ENCODE measurements at places on chromosomes 13 and 19.
A peak's percentile ranks its signal among the peaks of the same experiment; 100 is the strongest.

- DNase-seq = peak; percentile 28
Observed at GRCh38 chr19:47228168-47228936, 2.6 kb downstream of the BBC3 start.

GRCh38 chr13:26074706-26075105 is 22.9 kb upstream of the SHISA2 start:
- DNase-seq = no peak

DNA sequence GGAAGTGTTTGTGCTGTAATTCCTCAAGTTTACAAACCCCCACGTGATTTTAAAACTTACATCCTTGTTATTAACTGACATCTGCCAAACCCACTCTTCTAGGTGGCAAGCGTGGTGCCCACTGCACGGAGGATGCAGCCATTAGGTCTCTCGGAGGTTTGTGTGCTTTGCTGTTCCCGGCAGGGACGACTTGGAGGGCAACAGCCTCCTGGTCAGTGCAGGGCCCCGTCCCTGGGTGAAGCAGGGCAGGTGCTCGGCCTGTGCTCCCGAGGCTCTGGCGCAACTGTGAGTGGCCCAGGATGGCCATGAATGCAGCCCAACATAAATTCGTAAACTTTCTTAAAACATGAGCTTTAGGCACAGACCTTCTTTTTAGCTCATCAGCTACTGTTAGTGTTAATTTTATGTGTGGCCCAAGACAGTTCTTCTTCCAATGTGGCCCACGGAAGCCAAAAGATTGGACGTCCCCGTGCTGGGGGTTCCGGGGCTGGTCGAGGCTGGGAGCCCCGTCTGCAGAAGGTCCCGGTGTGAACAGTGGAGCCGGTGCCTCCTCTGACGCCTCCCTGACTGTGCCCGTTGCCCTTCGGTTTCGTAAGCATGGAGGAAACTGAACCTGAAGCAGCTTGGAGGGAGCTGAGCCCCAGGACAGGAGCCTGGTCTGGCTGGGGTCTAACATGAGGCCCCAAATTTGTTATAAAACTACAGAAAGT is 11.9 kb downstream of the GAS6 start:
- no peak for DNase-seq

- no peak for DNase-seq
Observed at GRCh38 chr19:1510442-1510806, 2.4 kb downstream of the ADAMTSL5 start.

GRCh38 chr13:44013758-44014291 is 134.1 kb downstream of the LACC1 start:
- DNase-seq = no peak

GRCh38 chr19:6753178-6754031 is 13.8 kb downstream of the SH2D3A start:
- DNase-seq = peak; percentile 18

- DNase-seq = no peak
Observed at GRCh38 chr13:23858546-23858945, 30.7 kb downstream of the MIPEP start.

Measured in amygdala (tissue), 56 donors.